ENCODE measurements at places on chromosomes 1 and 21.

DNA sequence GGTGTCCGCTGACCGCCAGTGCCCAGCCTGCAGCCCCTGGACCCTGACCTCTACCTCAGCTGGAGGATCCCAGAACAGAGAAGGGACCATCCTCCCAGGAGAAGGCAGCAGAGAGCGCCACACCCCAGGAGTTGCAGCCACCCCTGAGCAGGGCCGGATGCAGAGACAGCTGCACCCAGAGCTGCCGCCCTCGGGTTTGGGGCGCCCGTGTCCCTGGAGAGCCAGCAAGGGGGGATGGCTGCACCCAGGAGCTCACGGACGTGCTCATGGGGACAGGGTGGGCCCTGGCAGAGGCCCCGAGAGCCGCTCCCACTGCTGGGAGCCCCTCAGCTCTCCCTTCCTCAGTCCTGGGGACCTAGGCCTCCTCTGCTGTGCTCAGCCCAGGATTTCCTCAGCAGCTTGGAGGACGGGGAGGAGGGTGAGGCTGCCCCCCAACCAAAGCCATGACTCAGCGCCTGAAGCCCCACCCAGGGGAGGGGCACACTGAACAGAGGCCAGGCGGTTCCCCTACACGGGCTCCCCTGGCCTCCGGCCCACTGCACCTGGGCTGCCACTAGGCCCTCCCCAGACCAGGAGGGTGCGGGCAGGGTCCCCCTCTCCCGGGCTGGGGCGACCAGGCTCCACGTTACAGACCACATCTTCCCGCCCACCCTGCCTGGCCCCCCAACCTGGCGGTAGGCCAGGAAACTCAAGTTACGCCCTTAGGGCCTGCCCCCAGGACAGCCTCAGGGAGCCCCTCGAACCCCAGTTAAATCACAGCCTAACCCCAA, 2.2 kb downstream of the ACAP3 start:
- peak; percentile 73 for DNase-seq
- H3K4me3 ChIP-seq, result peak overlapping the region; percentile 79
- no peaks in the 10 kb centered on the region for H3K27me3 ChIP-seq
- H3K27ac ChIP-seq, result no peak overlapping the region

GRCh38 chr1:243487649-243488227, 231.9 kb downstream of the SDCCAG8 start:
- H3K27me3 ChIP-seq, result no peaks in the 10 kb centered on the region
- no peak for DNase-seq
- H3K4me1 ChIP-seq, result no peaks in the 10 kb centered on the region
- H3K27ac ChIP-seq, result no peak overlapping the region
- H3K36me3 ChIP-seq, result no peaks in the 10 kb centered on the region
- H3K4me3 ChIP-seq, result no peak overlapping the region

- H3K27ac ChIP-seq, result no peak overlapping the region
- no peaks in the 10 kb centered on the region for H3K4me1 ChIP-seq
- peaks cover 60% of the 10 kb centered on the region for H3K27me3 ChIP-seq
- no peak overlapping the region for H3K4me3 ChIP-seq
- no peak for DNase-seq
- H3K36me3 ChIP-seq, result no peaks in the 10 kb centered on the region
Observed at GRCh38 chr1:11362547-11363021, 89.6 kb downstream of the UBIAD1 start.

DNA sequence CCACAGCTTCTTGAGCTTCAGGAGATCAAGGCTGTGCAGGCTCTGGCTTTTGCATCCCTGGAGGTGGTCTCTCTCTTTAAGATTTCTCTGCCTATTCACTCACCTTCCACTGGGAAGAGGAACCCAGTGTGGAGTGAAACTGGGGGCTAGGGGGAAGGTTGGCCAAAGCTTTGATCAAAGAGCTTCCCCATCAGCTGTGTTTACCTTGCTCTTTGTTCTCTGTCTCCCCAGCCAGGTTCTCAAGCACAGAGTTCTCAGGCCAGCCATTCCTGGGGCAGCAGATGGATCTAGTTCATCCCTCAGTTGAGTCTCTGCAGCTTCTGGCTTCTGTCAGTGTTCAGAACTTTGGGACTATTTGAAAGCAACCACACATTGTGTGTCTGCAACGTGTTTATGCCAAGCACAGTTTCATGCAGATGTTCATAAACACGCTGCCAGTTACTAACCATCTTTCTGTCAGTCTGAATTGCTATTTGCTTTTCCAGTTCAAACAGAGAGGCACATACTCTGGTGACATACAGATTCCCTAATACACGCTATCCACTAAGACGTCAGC, 17.2 kb upstream of the MRPS14 start:
- no peaks in the 10 kb centered on the region for H3K36me3 ChIP-seq
- H3K27ac ChIP-seq, result no peak overlapping the region
- H3K4me3 ChIP-seq, result no peak overlapping the region
- no peaks in the 10 kb centered on the region for H3K4me1 ChIP-seq
- H3K27me3 ChIP-seq, result no peaks in the 10 kb centered on the region

- DNase-seq, result peak; percentile 37
- H3K36me3 ChIP-seq, result peaks cover 12% of the 10 kb centered on the region
- H3K27ac ChIP-seq, result peak overlapping the region; percentile 30
- no peaks in the 10 kb centered on the region for H3K27me3 ChIP-seq
Observed at GRCh38 chr21:33441489-33442477, 38.0 kb downstream of the TMEM50B start.

DNA sequence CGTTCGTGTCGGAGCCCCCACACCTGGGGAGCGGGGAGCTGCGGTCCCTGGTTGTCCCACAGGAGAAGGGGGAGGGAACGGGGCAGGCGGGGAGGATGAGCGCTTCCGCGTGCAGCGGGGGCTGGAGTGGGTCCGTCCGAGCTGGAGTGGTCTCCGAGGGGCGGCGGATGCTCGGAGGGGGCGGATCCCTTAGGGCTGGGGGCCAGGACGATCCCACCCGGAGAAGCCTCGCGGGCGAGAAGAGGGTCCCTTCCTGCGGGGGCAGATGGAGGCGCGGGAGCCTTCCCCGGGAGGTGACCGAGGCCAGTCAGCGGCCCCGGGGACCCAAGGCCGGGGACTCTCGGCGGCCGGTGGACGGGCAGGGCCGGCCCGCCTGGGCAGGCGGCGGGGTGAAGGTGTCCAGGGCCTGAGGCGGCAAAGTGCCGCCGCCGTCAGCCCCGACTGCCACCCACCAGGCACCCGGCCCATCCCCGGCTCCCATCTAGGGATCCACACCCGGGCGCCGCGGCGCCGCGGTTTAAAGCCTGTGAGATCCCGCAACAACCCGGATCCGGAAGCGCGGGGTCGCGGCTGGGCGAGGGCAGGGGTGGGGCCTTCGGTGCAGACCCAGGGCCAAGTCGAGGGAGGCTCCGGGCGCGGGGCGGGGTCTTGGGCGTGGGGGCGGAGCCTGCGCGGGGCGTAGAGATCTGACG, 5.3 kb upstream of the CCDC27 start:
- peaks cover 4% of the 10 kb centered on the region for H3K27me3 ChIP-seq
- H3K4me1 ChIP-seq, result peaks cover 36% of the 10 kb centered on the region
- peak overlapping the region; percentile 82 for H3K27ac ChIP-seq
- peak; percentile 93 for DNase-seq
- peak overlapping the region; percentile 89 for H3K4me3 ChIP-seq

GRCh38 chr21:42039911-42040351, 29.8 kb upstream of the ZBTB21 start:
- no peaks in the 10 kb centered on the region for H3K27me3 ChIP-seq
- H3K36me3 ChIP-seq, result no peaks in the 10 kb centered on the region
- no peak overlapping the region for H3K4me3 ChIP-seq
- peak overlapping the region; percentile 46 for H3K27ac ChIP-seq

- H3K4me1 ChIP-seq, result peaks cover 81% of the 10 kb centered on the region
- no peak overlapping the region for H3K27ac ChIP-seq
- H3K36me3 ChIP-seq, result no peaks in the 10 kb centered on the region
- no peak for DNase-seq
- H3K4me3 ChIP-seq, result no peak overlapping the region
- no peaks in the 10 kb centered on the region for H3K27me3 ChIP-seq
Observed at GRCh38 chr1:12480748-12481362, 137.2 kb downstream of the DHRS3 start.

- no peak overlapping the region for H3K27ac ChIP-seq
- H3K36me3 ChIP-seq, result no peaks in the 10 kb centered on the region
- H3K4me1 ChIP-seq, result no peaks in the 10 kb centered on the region
- no peak overlapping the region for H3K4me3 ChIP-seq
- H3K27me3 ChIP-seq, result no peaks in the 10 kb centered on the region
Observed at GRCh38 chr1:54510715-54511270, 37.2 kb upstream of the ACOT11 start.

- no peak overlapping the region for H3K4me3 ChIP-seq
- no peaks in the 10 kb centered on the region for H3K4me1 ChIP-seq
- H3K27ac ChIP-seq, result no peak overlapping the region
- DNase-seq, result no peak
- H3K27me3 ChIP-seq, result no peaks in the 10 kb centered on the region
Observed at GRCh38 chr21:32467291-32467690, 54.8 kb downstream of the EVA1C start.

DNA sequence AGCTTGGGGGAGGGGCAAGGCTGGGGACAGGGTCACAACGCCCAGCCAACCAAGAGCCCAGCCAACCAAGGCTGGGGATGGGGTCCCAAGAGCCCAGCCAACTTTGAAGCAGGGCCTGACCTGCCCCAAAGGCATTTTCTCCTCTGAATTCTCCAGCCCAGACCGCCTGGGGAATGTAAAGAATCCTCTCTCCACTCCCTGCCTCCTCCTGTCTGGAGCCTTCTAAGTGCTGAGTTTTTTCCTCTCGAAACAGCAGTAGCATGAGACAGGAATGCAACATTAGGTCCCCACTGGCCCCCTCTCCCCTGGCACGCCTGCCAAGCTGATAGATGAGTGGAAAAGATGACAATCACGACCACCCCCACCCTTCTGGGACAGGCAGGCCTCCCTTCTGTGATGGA, 17.0 kb downstream of the C1orf198 start:
- DNase-seq, result no peak
- H3K27ac ChIP-seq, result peak overlapping the region; percentile 82
- H3K4me1 ChIP-seq, result peaks cover 76% of the 10 kb centered on the region
- no peak overlapping the region for H3K4me3 ChIP-seq
- peaks cover 16% of the 10 kb centered on the region for H3K36me3 ChIP-seq

- no peaks in the 10 kb centered on the region for H3K27me3 ChIP-seq
- H3K4me3 ChIP-seq, result no peak overlapping the region
- no peaks in the 10 kb centered on the region for H3K36me3 ChIP-seq
Observed at GRCh38 chr1:201511941-201512539, 5.1 kb upstream of the CSRP1 start.

- no peak overlapping the region for H3K27ac ChIP-seq
- DNase-seq, result no peak
- peaks cover 26% of the 10 kb centered on the region for H3K27me3 ChIP-seq
- no peaks in the 10 kb centered on the region for H3K4me1 ChIP-seq
- no peak overlapping the region for H3K4me3 ChIP-seq
- H3K36me3 ChIP-seq, result no peaks in the 10 kb centered on the region
Observed at GRCh38 chr1:204706838-204707509, 21.4 kb upstream of the LRRN2 start.

GRCh38 chr1:220335668-220336067, 63.4 kb upstream of the RAB3GAP2 start:
- H3K4me1 ChIP-seq, result no peaks in the 10 kb centered on the region
- H3K36me3 ChIP-seq, result no peaks in the 10 kb centered on the region
- no peak overlapping the region for H3K4me3 ChIP-seq
- H3K27me3 ChIP-seq, result no peaks in the 10 kb centered on the region
- DNase-seq, result no peak
- H3K27ac ChIP-seq, result no peak overlapping the region

DNA sequence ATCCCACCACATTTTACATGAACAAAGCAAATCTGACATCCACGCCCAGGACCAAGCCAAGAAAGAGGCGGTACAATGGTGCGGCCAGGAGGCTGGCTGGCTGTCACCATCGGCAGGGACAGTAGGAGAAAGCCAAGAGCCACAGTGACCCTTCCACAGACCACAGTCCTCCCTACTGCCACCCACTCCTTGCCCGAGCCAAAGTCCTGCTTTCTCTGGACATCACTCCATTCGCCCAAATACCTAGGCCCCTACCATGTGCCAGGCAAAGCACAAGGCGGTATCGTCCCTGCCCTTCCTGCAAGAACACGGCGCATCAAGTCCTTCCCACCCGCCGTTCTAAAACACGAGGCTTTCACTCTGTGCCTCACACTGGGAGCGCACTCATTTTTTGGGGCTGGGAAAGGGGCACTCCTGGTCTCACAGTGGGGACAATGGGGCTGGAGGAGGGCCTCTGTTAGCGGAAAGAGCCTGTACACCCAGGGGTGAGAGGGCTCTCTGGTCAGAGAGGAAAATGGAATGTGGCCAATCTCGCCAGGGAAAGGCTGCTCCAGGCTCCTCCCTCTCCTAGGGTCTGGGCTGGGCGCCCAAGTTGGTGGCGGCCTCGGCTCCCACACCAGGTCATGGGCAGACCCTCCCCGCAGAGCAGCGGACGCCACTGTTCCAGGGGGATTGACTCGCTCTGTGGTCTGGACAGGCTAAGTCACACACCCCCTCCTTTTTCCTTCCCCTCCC, 26.5 kb downstream of the SSBP3 start:
- peak overlapping the region; percentile 31 for H3K27ac ChIP-seq
- peaks cover 70% of the 10 kb centered on the region for H3K4me1 ChIP-seq
- no peaks in the 10 kb centered on the region for H3K36me3 ChIP-seq
- peak; percentile 63 for DNase-seq
- no peaks in the 10 kb centered on the region for H3K27me3 ChIP-seq

DNA sequence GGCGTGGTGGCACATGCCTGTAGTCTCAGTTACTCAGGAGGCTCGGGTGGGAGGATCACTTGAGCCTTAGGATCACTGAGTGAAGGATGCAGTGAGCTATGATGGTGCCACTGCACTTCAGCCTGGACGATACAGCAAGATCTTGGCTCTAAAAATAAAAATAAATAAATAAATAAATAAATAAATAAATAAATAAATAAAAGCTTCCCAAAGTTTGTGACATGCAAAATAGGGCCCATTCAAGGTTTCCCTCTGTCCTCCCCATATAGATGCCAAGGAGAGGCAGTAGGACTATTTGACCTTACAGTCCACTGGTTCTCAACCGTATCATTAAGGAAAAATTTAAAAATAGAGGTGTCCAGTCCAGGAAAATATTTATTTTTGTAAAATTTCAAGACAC, 41.2 kb downstream of the ZBTB8OS start:
- H3K27ac ChIP-seq, result no peak overlapping the region
- H3K4me3 ChIP-seq, result no peak overlapping the region
- peaks cover 13% of the 10 kb centered on the region for H3K36me3 ChIP-seq
- H3K4me1 ChIP-seq, result peaks cover 15% of the 10 kb centered on the region

DNA sequence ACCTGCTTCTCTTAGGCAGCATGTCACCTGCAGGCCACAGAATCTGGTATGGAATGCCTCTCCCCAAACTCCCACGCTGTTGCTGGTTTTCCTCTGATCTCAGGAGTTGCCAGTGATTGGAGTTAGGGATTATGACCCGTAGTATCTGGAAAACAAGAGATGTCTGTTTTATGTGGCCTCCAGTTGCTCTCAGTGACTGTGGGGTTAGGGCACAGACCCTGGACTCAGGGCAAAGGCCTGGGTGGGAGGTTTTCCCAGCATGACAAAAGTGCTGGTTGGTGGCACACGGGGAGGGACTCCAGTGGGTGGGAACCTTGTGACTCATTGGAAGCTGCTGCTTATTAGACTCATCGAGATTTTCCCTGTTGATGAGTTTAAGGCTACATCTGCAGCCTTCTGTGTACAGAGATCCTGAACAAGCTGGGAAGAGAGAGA, at the start of gene NR1I3:
TSS of gene NR1I3 (minus strand) at position 165 of the 435 bp plus-strand sequence. CDS start 1,638 bp downstream, outside the sequence.
- no peak within 1 kb of the TSS for H3K4me3 ChIP-seq
- no peaks in the 10 kb centered on the region for H3K36me3 ChIP-seq
- no peak for DNase-seq
- no peaks in the 10 kb centered on the region for H3K4me1 ChIP-seq
- no peaks in the 10 kb centered on the region for H3K27me3 ChIP-seq

Data from heart right ventricle (tissue), 16 donors.